Fibroblast of skin of left biceps (primary cell): ENCODE measurements at places on chromosomes 7 and 10.

DNA sequence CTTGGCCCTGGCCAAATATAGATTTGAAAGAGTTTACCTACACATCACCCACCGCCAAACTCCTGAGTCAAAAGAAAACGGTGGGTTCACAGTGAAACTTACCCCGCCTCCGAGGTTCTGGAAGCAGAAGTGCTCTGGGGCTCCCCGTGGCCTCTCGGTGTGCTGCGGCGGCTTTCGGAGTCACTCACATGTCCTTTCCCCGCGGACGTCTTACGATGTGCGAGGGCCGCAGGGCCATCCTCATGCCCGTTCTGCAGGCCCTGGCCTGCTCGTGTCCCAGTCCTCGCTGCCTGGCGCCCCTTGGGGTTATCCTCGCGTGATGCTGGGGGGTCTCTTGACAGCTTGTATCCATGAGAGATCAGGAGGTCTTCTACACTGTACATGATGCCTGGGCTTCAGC lies 12.0 kb downstream of the JCAD start:
- DNase-seq, result no peak

GRCh38 chr7:37665352-37666022 lies 18.1 kb upstream of the GPR141 start:
- DNase-seq, result no peak

- no peak for DNase-seq
These were observed 231.2 kb downstream of the SNX13 start for GRCh38 chr7:17709127-17709526.

- DNase-seq, result no peak
These were observed 251.9 kb upstream of the ZNF32 start for GRCh38 chr10:43900571-43900970.

GRCh38 chr7:14407246-14408015 lies 418.0 kb upstream of the ETV1 start:
- DNase-seq, result no peak

DNA sequence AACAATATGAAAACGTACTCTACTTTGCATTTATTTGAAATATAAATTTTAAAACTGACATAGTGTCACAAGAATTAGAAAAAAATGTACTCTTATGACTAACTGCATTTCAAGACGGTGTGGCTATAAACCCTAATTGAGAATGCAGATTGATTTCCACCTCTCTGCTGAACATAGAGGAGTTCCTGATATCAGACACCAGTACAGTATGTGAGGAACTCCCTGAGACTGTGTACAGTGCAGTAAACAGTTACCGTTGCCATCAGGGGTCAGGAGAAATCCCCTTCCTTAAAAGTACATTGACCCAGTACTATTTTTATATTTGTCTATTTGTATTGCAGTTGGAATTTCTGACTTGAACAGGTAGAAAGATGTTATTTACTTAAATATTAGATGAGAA lies 61.8 kb upstream of the DKK1 start:
- DNase-seq, result no peak

DNA sequence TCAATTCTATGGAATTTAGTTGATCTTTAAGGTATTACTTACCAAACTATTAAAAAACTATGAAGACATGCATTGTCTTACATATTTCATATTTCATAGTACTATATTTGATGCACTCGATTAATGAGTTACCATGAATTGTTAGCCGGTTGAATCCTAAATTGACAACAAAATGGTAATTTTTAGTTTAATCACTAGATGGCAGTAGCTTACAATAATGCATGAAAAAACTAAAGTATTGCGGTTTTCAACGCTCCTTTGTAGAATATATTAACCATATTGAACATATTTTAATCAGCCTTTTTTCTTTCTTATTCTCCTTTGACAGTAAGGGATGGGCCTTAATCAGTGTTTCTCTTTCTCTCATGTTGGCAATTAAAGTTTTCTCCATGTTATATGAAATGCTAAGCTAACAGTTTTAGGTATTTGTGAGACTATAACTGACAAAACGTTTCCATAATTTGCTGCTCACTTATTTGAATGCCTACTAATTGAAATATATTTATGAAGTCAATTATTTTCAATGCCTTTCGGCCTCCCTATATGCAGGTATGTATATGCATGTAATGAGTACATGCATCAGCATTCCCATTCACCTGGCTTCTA lies 48.5 kb upstream of the ARL4A start:
- DNase-seq, result no peak

DNA sequence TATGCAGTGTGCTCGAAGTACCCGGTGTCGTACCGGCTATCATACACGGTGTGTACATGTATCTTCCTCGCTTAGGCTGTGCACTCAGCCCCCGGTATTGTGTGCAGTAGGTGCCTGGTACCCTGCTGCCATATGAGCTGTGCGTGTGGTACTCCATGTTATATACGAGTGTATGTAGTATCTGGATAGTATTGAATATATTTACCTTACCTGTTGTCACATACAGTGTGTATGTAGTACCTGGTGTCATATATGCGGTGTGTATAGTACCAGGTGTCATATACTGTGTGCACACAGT lies 1.2 kb downstream of the ZMYND11 start:
- no peak for DNase-seq

DNA sequence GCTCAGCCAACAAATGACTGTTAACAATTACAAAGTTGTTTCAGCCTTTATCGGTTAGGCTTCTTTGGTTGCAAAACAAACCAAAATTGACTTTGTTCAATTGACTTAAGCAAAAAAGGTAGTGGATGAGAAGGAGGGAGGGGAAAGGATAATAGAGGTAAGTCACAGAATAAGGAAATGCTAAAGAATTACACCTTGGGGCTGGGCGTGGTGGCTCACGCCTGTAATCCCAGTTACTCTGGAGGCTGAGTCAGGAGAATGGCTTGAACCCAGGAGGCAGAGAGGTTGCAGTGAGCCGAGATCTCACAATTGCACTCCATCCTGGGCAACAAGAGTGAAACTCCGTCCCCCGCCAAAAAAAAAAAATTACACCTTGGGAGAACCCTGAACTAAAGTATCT lies 41.4 kb downstream of the AHCYL2 start:
- DNase-seq, result no peak

DNA sequence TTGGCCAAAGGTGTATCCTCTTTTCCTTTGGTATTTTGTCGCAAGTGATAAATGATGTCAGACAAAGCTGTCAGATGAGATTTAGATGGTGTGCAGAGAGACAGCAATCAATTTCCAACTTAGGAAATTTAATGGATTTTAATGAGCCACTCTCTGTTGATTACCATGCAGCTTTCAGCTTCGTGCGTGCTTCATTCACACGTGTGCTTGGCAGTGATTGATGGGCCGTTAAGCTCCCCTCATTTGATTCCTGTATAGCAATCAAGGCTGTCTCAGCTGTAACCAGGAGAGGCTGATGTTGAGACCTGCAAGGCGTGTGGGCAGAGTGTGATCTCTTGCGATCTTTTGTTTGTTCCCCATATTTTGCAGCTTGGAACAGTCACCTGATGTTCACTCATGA lies 439.6 kb downstream of the CALN1 start:
- no peak for DNase-seq

- no peak for DNase-seq
These were observed 84.5 kb downstream of the LHFPL3 start for GRCh38 chr7:104412911-104413310.

- no peak for DNase-seq
These were observed 40.2 kb downstream of the PDSS1 start for GRCh38 chr10:26737730-26738129.
